HT-29 (cell line): ENCODE measurements at places on chromosomes 1 and 21. TPM values are rescaled to one million over a fixed set of nuclear protein-coding genes. Genes with fewer than 3 reads are reported as not detected.

DNA sequence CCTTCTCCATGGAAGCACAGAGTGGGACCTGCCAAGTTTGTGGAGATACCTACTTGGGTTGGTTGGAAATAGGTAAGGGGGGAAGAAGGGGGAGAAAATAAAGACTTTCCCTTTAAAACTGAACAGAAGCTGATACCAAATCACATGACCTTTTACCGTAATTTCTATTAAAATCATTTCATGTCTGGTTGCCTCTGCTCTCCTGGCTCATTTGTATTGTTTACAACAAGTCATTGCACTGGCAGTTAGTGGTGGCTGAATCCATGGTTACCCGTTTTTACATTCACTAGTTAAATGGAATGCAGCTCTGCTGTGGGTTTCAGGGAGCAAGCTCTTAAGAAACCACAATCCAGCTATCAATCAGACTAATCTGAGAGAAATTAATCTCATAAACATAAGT lies 353.7 kb upstream of the ESRRG start:
- no peak for DNase-seq

DNA sequence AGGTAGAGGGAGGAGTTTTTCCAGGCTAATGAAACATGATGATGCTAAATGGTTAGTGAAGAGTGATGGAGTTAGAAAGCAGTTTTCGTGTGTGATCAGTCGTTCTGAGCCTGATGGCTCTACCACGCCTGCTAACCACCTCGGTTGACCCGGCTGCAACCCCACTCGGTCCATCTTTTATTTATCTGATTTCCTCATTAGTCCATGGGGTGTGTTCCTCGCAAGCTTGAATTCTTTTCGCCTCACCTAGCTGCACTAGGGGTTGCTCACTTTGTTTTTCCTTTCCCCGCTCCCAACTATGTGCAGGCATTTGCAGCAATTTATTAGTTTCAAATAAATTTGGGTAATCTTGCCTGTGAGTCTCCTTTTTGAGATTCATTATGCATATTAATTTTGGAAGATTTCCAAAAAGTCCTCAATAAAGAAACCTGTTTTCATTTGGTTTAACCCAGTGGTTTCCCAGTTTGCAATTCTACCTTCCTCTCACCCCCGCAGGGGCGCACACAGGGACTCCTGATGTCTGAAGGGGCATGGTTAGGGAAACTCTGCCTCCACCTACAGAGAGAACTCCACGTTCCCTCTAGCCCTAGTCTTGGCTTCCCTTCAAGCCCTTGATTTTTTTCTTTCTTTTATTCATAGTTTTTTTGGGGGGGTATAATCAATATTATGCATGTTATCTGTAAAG lies 12.6 kb downstream of the B3GALT5 start:
- DNase-seq, result peak; percentile 35

Gene SAMD11
- total RNA-seq, result 0.10 TPM in 1 of 2 replicates, not detected in the other

Gene SPRR1B
- 0.57 and 1.9 TPM in 2 replicates for total RNA-seq

DNA sequence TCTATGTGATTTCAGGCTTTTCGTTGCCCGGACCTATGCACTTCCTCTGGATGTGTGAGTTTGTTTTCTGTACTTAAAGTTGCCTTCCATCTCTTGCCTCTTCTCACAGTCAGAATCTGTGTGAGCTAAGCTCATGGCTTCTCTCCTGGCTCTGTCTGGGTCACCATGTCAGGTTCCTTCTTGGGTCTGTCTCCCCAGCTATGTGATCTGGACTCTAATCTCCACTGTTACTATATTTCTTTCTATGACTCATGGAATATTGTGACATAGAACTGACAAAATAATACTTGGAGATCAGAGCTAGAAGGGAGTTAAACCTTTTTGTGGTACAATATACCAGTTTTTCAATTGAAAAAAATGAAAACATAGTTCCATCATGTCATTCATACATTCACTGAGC lies 172.7 kb upstream of the FGGY start:
- no peak for DNase-seq

Gene DNAI4
- total RNA-seq, result 0.68 and 1.4 TPM in 2 replicates

- DNase-seq, result no peak
These were observed 142.0 kb downstream of the ZNF648 start for GRCh38 chr1:181919542-181919941.

GRCh38 chr1:48214820-48215219 lies 7.7 kb upstream of the SLC5A9 start:
- no peak for DNase-seq

- no peak for DNase-seq
These were observed 28.5 kb upstream of the SELENON start for GRCh38 chr1:25771221-25772114.

Gene AUNIP
- 8.3 and 11.4 TPM in 2 replicates for total RNA-seq

GRCh38 chr1:24957016-24957807 lies 27.1 kb upstream of the RUNX3 start:
- no peak for DNase-seq

Gene PLA2G4A
- 10.6 and 14.3 TPM in 2 replicates for total RNA-seq

DNA sequence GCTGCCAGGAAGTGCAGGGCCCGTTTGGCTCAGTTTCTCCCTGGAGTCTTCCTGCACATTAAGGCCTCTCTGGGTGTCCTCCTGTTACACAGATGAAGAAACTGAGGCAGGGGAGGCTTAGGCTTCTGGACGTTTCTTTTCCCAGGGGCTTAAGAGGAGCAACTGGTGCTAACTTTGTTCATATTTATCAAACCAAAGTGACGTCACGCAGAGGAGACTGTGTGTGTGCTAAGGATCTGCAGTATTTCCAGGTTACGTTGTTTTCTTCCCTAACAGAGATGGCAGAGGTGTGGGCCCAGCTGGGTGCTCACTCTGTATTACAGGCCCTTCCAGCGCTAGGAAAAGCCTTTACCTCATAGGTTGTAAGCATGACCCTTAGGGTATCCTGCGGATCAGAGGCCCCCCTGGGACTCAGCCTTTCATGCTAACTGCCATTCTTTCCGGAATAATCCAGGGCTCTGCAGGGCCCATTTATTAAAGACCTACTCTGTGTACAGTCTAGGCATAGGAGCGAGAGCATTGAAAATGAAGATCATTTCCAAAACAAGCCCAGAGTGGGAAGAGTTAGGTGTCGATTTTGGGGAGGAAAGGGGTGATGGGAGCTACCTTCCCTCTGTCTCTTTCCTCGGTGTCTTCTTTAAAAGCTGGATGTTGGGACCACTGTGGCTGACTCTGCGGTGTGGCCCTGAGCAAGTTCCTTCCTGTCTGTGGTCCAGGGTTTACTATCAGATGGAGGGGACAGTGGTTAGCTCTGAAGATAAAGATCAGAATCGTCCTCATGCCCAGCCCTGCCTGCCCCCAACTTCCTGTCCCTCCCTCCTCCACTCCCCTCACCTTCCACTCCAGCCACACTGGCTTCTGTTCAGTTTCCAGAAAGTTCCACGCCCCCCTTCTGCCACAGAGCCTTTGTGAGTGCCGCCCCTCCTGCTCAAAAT lies 4.6 kb downstream of the AGTRAP start:
- no peak for DNase-seq

DNA sequence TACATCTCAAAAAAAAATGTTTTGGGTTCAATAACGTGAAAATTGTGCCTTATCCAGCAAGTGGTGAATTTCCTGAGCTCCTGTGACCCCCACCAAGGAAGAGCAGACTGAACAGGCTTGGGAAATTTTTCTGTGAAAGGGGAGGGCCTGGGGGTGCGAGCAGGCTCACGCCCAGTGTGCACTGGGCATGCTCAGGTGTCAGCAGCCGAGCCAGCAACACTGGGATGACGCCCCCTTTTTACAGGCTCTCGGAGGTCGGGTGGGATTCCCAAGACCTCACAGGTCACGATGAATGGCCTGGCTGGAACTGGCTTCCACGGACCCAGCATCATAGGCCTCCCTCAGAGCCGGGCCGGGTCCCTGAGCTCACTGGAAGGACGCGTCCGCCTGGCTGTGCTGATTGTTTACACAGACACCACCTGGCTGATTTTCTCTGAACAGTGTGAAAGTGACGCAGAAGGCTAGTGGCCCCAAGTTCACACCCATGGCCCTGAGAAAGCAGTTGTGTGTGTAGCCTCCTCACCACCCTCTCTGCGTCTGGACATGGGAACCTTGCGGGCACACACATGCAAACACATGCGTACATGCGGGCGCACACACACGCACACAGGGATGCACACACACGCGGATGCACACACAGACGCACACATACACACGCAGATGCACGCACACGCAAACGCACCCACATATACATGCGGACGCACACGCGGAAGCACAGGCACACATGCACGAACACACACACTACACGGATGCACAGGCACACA lies 9.2 kb downstream of the CSTB start:
- DNase-seq, result peak; percentile 62
